ENCODE measurements at places on chromosomes 6 and 20.

- DNase-seq: no peak
Measured at GRCh38 chr6:165661664-165662025, 1.4 kb downstream of the PDE10A start.

- no peak for DNase-seq
Measured at GRCh38 chr20:63525971-63526370, 5.4 kb downstream of the PPDPF start.

DNA sequence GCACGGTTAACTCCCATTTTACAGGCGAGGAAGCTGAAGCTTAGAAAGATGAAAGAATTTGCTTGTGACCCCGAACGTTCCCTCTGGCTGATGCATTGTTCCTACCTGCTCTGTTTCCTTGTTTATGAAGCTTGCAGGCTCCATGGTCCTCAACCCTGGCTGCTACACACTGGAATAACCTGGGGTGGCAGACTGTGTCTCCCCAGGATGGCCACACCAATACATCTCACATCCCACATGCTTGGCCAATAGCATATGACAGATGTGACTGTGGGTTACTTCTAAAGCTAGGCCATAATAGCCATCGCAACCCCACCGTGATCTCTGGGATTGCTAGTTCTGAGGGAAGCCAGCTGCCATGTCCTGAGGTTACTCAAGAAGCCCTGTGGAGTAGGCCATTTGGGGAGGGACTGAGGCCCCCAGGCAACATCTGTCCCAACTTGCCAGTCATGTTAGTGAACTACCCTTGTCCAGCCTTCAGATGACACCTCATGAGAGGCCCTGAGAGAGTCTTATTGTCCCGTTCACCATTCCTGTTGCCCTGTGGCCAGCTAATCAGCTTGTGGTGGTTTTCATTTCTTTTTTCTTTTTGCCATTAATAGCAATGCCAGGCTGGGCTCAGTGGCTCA lies 6.7 kb upstream of the FAM110A start:
- no peak for DNase-seq

DNA sequence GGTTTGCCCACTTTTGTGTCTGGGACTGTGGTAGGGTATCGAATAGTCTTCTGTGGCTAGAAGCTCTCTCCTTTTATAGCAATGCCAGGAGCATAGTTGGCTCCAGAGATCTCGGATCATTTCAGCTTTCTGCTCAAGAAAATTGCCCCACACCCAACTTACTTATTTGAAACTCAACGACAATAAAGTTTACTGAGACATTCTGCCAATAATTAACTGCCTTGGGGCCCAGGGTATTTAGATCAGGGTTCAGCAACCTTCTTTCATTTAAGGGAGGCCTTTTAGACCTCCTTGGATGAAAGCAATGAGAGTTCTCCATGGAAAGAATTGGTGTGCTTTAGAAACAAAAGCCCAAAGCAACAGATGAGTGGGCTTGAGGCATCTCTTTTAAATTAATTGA lies 53.8 kb upstream of the GMPR start:
- DNase-seq: no peak

- no peak for DNase-seq
Measured at GRCh38 chr6:99612551-99613408, 6.1 kb downstream of the PRDM13 start.

GRCh38 chr6:169960886-169961611 lies 209.6 kb downstream of the ERMARD start:
- no peak for DNase-seq

GRCh38 chr20:53723621-53724020 lies 130.0 kb upstream of the ZNF217 start:
- DNase-seq: no peak

DNA sequence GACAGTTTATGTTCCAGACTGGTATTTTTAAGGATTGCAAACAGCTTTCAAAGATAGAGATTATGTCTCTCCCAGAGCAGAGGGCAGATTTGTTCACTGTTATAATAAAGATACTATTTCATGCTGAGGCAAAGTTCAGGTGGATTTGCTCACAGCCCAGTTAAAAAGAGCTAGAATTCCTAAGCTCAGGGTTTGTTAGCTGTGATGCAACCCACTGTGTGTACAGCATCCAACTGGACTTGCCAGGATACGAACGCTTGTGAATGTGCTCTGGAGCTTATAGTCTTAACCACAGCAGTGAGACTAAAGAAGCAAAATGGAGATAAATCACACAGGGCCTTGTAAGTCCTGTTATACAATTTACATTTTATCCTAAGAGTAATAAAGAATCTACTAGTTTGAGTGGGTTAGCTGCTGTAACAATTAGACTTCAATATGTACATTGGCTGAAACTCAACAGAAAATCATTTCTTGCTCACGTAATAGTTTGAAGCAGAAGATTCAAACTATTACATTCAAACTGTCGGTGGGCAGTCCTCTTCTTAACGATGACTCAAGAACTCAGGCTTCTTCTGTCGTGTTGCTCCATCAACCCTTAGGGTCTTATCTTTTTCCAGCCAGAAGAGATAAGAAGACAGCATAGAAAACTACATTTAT lies 204.0 kb upstream of the PLN start:
- DNase-seq: no peak

DNA sequence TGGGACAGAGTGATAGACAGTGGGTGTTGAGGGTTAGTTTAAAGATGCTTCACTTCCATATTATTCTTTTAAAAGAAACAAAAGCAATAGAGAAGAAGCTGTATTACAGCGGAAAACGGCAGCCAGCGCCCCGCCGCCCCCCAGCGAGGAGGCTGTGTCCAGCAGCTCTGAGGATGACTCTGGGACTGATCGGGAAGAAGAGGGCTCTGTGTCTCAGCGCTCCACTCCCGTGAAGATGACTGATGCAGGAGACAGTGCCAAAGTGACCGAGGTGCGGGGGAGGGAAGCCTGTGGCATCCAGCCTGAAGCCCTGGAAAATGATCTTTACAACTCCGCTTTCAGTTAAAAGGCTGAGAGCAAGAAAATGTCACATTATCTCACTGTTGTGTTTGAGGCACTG lies 100.2 kb downstream of the FIG4 start:
- DNase-seq: no peak

DNA sequence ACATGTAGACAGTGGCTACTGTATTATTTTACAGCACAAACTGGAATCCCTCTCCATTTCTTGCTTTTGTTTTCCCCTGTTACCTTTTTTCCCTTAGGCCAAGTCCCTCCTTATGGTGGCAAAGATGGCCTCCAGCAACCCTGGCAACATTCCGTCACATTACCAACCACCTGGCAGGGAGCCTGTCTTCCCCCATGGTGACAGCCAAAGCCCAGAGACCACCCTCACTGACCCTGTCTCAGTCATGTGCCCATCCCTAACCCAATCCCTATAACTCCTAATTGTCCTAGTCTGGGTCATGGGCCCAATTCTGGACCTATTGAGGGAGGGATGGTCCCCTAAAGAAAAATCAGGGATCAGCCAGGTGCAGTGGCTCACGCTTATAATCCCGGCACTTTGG lies 27.6 kb downstream of the PARD6B start:
- DNase-seq: no peak

GRCh38 chr20:19549896-19550295 lies 208.2 kb upstream of the RIN2 start:
- DNase-seq: no peak

GRCh38 chr6:154996016-154996590 lies 988 bp downstream of the TIAM2 start:
- DNase-seq: no peak

- DNase-seq: no peak
Measured at GRCh38 chr20:63895202-63895951, 451 bp downstream of the DNAJC5 start.

GRCh38 chr6:147507162-147508041 lies 1.1 kb upstream of the SAMD5 start:
- no peak for DNase-seq

DNA sequence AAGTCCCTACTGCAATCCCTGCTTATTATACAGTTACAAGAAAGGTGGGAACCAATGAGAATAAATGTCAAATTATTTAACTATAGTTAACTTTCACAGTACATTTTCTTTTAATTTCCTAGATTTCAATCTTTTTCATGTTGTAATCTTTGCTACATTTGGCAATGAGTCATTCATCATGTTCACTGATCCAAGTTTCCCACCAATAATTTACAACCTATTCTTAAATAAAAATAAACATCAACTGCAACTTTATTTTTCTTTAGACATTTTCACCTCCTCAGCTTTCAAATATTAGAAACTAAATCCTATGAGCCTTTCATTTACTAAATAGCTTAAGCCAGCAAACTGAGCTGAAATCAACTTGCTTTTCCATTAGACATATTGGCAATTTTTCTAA lies 541.3 kb upstream of the BTBD3 start:
- DNase-seq: no peak

- no peak for DNase-seq
Measured at GRCh38 chr20:17969278-17969883, 563 bp downstream of the MGME1 start.

DNA sequence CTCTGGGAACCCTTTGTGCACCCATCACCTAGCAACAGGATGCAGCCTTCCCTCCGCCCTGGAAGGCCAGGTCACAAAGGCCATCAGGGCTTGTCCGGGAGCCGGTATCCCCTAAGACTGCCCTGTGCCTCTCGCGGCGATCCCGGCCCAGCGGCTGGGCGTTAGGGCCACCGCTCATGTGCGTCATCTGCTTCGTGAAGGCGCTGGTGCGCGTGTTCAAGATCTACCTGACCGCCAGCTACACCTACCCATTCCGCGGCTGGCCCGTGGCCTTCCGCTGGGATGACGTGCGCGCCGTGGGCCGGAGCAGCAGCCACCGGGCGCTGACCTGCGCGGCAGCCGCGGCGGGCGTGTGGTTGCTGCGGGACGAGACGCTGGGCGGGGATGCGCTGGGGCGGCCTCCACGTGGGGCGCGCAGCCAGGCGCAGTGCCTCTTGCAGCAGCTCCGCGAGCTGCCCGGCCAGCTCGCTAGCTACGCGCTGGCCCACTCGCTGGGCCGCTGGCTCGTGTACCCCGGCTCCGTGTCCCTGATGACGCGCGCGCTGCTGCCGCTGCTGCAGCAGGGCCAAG lies at the start of gene ABHD16B:
Gene ABHD16B (plus strand): TSS at position 134 of the 570 bp plus-strand sequence. CDS start 43 bp downstream, at position 177.
- no peak for DNase-seq

DNA sequence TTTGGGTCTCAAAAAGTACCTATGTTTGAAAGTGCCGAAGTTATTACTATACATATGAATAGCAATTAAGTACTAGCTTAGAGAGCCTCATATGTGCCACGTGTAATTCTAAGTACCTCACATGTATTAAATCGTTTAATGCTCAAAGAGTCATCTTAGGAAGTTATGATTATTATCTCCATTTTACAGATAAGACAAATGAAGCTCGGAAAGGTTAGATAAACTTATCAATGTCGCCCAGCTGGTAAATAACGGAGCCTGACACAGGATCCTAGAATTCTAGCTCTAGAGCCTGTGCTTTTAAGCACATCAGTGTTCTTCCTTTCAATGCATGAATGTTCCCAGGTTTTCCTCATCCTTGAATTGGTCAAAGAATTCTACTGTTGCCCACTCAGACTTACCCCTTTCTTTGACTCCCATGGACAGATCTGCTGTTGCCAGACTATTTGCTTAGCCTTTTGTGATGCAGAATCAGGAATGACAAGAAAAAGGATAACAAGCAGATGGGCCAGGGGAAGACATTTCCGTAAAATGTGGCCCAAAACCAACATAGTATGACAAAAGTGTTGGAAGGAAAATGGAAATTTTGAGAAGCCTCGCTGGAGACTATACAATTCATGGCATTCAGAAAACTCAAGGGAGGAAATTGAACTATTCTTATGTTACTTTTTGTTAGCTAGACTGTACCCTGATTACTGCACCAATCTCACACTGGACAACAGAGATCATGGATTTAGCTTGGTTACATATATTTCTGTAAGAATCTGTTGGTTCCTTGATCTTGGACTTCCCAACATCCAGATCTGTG lies 237.1 kb upstream of the CITED2 start:
- DNase-seq: no peak

DNA sequence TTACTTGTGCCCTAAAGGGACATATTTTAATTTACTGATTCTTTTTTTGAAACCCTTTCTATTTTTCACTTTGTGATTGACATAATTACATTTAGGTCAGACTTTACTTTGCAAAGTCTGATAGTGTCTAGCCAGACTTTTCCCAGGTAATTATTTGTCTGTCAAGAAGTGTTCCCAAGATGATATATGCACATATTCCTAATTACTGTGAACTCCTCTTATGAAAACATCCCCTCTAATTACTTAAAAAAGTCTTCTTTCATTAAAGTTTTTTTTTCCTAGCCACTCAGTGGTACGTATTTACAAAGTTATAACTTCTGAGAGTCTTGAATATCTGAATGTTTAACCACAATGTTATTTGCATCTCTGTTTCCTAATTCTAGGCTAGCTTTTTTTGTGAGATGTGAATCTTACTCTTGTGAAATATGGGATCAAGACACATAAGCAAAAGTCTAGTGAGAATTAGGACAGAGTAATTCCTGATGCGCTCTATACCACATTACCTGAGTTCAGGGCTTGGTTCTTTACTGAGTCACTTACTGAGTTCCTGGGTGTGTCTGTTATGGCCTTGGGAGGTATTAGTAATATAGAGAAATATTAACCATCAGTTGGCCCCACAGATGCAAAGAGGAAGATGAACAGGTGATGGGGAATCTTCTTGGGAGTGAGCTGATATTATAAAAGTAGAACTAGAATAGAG lies 27.9 kb downstream of the FAM83B start:
- DNase-seq: no peak

GRCh38 chr6:112938650-112939049 lies 591.5 kb downstream of the RFPL4B start:
- DNase-seq: no peak
